Mesenchymal stem cell (in vitro differentiated cells and primary cell): ENCODE measurements at places on chromosomes 12 and 14.
A peak's percentile ranks its signal among the peaks of the same experiment; 100 is the strongest.

GRCh38 chr12:22670762-22671161 lies 45.8 kb downstream of the ETNK1 start:
- DNase-seq: no peak

DNA sequence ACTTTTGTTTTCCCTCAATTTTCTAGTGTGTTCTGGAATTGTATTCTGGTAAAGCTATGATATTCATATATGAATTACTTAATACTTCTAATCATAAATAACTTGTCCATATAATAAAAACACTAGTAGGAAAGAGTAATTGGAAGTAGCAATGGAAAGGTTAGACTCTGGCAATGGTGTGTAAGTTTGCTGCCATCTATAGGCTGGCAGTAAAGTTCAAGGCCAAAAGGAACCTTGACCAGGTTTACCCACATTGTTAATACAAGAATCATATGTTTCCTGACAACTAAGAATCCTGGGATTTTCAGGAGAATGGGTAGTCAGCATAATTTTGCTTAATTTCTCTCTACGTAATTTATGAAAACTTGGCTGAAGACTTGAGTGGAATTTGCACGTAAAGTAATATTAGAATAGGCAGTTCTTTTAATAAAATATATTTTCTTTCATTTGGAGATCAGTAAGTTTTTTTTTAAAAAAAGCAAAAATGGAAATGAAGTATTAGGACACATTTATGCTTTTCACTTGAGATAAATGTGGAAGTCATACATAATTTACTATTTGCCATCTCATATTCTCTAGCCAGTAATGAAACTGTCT lies 926.7 kb downstream of the GALC start:
- peak; percentile 3 for DNase-seq

DNA sequence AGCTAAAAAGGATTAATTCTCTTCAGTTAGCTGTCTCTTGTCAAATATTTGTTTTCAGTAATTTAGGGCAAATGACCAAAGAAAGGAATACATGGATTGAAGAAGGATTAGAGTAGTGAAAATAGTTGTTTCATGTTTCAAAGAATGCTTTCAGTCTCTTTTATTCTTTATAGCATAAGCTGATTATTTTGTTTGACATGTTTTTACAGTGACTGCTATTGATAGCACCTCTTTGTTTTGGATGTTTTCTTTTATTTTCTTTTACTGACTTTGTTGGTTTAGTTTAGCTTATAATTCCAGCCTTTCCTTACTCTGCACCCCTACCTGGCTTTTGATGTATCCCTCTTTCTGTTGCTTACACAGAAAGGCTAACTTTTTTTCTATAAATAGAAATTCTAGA lies 29.3 kb upstream of the SGPP1 start:
- no peak for DNase-seq

DNA sequence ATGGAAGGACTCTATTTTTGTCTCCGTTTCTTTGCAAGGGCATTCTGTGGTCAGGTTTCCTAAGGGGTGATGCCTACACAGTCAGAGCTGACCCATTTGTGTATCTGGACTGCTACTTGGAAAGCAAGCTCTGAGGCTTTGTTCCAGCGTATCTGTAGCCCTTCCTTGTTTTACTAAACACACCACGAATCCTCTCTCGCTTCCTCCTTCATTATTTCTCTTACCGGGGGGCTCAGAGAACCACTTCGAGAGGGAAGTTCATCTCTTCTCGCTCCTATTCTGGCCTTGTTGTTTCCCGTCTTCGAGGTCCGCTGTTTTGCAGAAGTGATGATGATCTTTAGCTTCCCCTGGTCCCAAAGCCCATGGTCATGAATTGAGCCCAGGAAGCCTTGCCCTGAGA lies 164.7 kb downstream of the SSPN start:
- DNase-seq: no peak

- no peak for DNase-seq
These were observed 228.7 kb downstream of the NUAK1 start for GRCh38 chr12:105910030-105910429.

GRCh38 chr12:53358836-53359419 lies 21.0 kb upstream of the SP1 start:
- DNase-seq: no peak

DNA sequence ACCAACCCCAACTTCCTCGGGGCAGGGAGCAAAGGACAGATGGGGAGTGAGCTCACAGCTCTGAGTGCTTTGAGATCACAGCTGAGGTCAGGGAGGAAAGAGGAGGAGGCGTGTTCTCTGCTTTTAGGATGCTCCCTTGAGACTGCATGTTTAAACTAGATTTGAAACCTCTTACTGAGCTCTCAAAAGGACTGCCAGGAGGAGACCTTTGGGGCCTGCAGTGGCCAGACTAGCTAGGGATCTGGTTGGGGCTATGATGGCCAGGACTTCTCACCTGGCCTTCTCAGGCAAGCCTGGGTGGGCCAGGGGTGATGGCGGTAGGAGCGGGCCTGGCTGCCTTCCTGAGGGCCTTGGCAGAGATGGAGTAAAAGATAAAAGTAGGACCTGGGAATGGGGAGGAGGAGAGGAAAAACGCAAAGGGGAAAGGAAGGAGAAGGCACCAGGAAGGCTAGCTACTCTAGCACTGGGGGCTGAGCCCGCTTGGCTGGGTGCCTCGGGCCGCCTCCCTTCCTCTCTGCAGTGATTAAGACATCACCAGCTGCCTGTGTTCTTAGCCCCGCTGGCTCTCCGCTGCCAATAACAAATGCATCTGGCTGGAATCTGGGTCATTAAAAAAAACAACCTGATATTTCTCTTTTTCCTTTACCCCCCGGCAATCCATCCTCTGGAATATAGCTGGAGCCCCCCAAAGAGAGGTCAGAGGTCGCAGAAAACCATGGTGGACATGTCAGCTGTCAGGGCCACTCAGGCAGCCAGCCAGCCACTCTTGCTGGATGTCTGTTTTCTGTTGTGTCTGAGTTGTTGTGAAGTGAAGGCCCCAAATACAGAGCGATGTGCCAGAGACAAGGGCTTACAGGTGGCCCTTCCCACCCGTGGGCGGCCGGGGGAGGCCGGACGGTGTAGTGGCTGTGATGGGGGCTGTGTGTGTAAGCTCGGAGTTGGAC lies 141.3 kb downstream of the TSPAN9 start:
- peak; percentile 81 for DNase-seq

DNA sequence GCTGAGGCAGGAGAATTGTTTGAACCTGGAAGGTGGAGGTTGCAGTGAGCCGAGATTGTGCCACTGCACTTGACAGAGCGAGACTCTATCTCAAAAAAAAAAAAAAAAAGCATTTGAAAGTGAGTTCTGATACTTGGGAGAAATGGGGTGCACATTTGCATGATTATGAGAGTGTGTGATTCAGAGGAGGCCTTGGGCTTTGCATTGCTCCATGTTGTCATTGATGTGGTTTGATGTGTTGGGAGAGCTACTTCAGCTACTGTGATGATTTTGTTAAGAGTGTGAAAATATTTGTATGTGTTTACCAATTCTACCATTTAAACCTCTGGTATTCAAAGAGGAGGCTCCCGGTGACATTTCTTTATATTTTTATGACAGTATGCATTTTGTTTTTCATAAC lies 24.4 kb downstream of the DRAM1 start:
- no peak for DNase-seq

GRCh38 chr12:90250042-90250441 lies 541.4 kb upstream of the ATP2B1 start:
- DNase-seq: no peak

DNA sequence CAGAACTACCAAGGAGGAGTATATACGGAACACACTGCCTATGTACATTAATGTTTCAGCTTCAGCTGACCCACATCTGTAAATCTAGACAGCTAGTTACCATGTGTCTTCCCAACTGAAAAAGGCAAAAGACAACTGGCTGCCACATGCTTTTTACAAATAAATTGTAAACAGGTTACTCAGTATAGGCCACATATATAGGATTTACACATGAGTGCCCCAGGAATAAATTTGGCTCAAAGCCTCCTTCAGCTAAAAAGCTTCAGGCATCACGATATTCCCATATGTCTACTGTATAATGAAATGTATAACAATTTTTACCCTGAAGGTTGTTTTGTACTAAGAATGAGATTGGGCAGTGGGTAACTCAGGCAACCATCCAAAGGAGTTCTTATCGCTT lies 175.9 kb upstream of the BMP4 start:
- no peak for DNase-seq

- peak; percentile 49 for DNase-seq
These were observed 110.5 kb downstream of the ASCL4 start for GRCh38 chr12:107884769-107885694.

DNA sequence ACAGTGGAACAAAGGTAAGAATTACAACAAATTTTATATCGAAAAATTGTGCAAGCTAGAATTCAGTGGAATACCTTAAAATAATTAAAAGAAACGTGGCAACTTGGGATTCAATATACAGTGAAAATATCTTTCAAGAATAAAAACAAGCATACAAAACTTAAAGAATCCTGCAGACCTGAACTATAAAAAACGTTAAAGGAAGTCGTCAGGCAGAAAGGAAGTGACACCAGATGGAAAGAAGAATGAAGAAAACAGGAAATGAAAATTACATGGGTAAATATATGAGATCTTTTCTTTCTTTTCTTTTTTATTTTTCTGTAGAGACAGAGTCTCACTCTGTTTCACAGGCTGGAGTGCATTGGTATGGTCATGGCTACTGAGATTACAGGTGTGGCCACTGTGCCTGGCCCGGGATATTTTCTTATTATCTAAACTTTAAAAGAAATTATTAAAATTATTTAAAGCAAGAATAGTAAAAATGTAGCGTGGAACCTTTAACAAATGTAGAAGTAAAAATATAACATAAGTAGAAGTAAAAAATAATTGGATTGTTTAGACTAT lies 4.7 kb downstream of the MGP start:
- no peak for DNase-seq

GRCh38 chr14:58198086-58198485 lies 1.9 kb upstream of the ACTR10 start:
- DNase-seq: no peak

DNA sequence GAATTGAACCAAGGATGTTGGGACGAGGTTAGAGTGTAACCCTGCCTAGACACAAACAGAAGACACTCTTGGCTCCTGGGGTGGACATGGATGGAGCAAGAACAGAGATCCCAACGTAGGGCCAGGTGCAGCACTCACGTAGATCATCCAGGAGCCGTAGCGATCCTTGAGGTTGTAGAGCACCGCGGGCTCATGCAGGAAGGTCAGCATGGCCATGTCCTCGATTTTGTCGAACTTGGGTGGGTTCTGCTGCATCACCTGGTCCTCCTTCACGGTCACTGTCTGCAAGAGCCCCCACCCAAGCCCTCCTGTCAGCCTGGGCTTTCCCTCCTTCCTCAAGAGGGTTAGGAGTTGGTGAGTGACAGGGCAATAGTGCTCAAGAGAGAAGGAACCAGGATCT lies 2.5 kb downstream of the MYH7 start:
- DNase-seq: no peak

GRCh38 chr12:30885321-30885720 lies 41.2 kb upstream of the TSPAN11 start:
- no peak for DNase-seq

- DNase-seq: no peak
These were observed 64.2 kb downstream of the SPRING1 start for GRCh38 chr12:116673681-116674111.

DNA sequence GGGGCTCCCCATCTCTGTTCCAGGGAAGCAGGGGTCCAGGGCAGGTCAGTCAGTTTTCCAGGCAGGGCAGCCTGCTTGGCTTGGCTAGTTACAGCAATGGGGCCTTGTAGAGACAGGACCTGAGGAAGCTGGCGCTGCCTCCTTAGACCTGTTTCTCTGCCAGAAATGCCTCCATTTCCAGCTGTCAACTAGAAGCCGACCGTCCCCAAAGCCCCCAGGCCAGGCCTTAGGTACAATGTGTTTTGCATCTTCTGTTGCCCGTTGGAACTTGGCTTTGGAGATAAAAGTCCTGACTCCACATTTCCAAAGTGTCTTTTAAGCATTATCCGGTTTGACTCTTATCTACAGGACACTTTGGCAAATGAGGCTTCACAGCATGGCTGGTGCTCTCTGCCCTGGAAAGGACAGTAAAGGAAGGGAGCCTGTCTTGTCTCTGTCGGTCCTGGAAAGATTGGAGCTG lies 42.6 kb downstream of the KRT80 start:
- DNase-seq: no peak

- DNase-seq: no peak
These were observed 21.3 kb upstream of the TCP11L2 start for GRCh38 chr12:106281056-106281782.

GRCh38 chr12:23083267-23083666 lies 458.3 kb downstream of the ETNK1 start:
- DNase-seq: peak; percentile 68

DNA sequence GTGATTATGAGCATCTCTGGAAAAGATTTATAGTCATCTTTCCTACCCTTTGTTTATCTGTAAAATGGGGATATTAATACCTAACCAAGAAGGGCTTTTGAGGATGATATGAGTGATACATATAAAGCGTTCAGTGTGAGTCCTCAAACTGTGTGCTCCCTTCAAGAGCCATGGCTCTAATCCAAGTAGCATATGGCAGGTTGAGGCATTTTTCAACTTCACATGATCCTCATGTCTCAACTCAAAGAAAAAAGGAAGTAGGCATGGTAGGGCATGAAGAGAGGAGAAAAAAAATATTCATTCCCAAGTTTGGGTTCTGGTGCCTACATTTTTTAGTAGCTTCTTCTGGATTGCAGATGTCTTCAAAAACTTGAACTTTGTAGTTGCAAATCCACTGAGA lies 286.3 kb upstream of the ATP2B1 start:
- no peak for DNase-seq

DNA sequence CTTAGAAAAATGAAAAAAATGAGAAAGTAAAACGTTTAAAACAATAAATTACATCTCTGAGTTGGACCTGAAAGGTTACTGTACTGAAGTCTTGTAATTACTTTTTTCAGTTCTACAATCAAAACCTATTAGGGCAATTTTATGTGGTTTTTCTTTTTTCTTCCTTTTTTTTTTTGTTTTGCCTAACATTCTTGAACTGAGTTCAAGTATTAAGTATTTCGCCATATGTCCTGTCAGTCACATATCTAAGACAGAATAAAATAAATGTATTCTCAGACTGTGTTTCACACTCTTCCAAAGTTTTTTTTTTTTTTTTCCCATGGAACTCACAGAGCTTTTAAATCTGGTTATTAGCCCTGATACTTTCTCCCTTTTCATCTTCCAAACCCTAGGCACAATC lies 172.0 kb downstream of the BCAT1 start:
- DNase-seq: no peak

DNA sequence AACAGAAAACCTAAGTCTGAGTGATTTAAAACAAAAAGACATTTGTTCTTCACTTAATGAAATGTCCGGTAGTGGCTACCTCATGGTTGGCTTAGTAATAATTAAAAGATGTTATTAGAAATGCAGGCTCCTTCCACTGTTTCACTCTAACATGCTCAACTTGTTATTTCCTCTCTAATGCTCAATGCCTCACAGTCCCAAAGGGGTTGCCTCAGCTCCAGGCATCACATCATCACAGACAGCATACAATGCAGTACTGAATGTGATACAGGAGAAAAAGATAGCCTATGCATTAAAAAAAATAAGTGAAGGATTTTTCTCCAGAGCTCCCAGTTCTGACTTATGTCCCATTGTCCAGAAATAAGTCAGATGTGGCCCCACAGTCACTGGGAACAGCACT lies 1077.0 kb upstream of the TMEM132C start:
- no peak for DNase-seq

- no peak for DNase-seq
These were observed 66.7 kb upstream of the E2F7 start for GRCh38 chr12:77131977-77132490.
